ENCODE measurements at places on chromosomes 5 and 9. TPM values are rescaled to one million over a fixed set of nuclear protein-coding genes. Genes with fewer than 3 reads are reported as not detected.

The TPD52L3 gene
- total RNA-seq: not detected

The MARVELD2 gene
- total RNA-seq: 5.5 TPM

The GABRB2 gene
- 0.49 TPM for total RNA-seq

The SLC46A2 gene
- 1.2 TPM for total RNA-seq
